ENCODE measurements at places on chromosomes 5 and 9. TPM values are rescaled to one million over a fixed set of nuclear protein-coding genes. Genes with fewer than 3 reads are reported as not detected.

GRCh38 chr5:2204366-2205184 lies 321.9 kb upstream of the IRX4 start:
- no peaks in the 10 kb centered on the region for H3K36me3 ChIP-seq
- H3K27me3 ChIP-seq: no peaks in the 10 kb centered on the region
- DNase-seq: no peak
- no peaks in the 10 kb centered on the region for H3K4me1 ChIP-seq
- H3K4me3 ChIP-seq: no peak overlapping the region
- no peak overlapping the region for H3K27ac ChIP-seq

DNA sequence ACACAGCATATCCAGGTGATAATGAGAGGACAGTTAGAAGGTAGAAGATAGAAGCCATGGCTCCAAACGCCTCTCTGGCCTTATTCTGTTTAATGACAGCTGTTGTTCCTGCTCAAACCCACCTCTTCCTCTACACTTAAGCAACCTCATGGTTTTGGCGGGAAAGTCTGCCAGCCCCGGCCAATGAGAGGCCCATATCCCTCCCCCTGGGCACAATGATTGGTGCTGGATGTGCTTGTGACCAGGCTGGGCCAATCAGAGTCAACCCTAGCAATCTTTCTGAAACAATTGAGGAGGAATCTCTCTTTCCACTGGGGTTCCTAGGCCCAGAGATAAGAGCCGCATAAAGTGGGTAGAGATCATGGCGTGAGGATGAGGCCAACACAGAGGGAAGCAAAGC lies 4.8 kb upstream of the GFI1B start:
- H3K4me1 ChIP-seq: no peaks in the 10 kb centered on the region
- no peak for DNase-seq
- H3K27me3 ChIP-seq: peaks cover 12% of the 10 kb centered on the region

The DIAPH1 gene
- total RNA-seq: 103 TPM

- no peak overlapping the region for H3K27ac ChIP-seq
- peaks cover 24% of the 10 kb centered on the region for H3K27me3 ChIP-seq
- H3K4me1 ChIP-seq: no peaks in the 10 kb centered on the region
- H3K4me3 ChIP-seq: no peak overlapping the region
- H3K36me3 ChIP-seq: no peaks in the 10 kb centered on the region
These were observed 28.0 kb downstream of the LCP2 start for GRCh38 chr5:170269579-170269978.

GRCh38 chr9:110752766-110753165 lies 84.2 kb downstream of the MUSK start:
- DNase-seq: peak; percentile 89
- H3K4me1 ChIP-seq: peaks cover 24% of the 10 kb centered on the region
- H3K36me3 ChIP-seq: no peaks in the 10 kb centered on the region
- no peaks in the 10 kb centered on the region for H3K27me3 ChIP-seq

The CBY3 gene
- not detected for total RNA-seq

DNA sequence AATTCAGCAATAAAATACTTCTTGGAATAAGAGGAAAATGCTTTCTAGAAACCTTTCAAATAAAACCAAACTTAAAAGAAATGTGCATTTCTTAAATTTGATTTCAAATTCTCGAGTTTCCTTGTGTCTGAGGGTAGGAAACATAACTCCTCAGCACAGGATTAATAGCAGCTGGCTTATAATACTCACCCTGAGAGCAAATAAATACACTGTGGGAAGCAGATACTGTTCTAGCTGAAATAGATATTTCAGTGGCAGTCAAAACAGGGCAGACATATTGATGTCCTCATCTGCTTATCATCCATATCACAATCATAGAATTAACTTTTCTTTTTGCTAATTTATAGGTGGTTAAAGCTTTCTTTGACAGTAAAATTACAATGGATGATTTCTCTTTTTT lies 24.1 kb upstream of the FEM1C start:
- no peak for DNase-seq
- no peak overlapping the region for H3K27ac ChIP-seq
- H3K4me1 ChIP-seq: peaks cover 9% of the 10 kb centered on the region

The TXNDC15 gene
- total RNA-seq: 68.6 TPM

The ZBTB26 gene
- 5.0 TPM for total RNA-seq

- H3K27me3 ChIP-seq: no peaks in the 10 kb centered on the region
- no peak overlapping the region for H3K4me3 ChIP-seq
- no peaks in the 10 kb centered on the region for H3K4me1 ChIP-seq
- no peak overlapping the region for H3K27ac ChIP-seq
- no peak for DNase-seq
These were observed 101.6 kb upstream of the FSD1L start for GRCh38 chr9:105346273-105346672.

The ZNF454 gene
- 0.55 TPM for total RNA-seq

GRCh38 chr5:40841068-40841805 lies at the start of gene CARD6:
Gene CARD6 (plus strand): TSS chr5:40841367. CDS start chr5:40841383, 16 bp downstream.
- DNase-seq: peak; percentile 89
- H3K4me3 ChIP-seq: peak within 1 kb of the TSS; percentile 87
- H3K27ac ChIP-seq: peak within 1 kb of the TSS; percentile 95
- H3K4me1 ChIP-seq: peaks cover 18% of the 10 kb centered on the region

DNA sequence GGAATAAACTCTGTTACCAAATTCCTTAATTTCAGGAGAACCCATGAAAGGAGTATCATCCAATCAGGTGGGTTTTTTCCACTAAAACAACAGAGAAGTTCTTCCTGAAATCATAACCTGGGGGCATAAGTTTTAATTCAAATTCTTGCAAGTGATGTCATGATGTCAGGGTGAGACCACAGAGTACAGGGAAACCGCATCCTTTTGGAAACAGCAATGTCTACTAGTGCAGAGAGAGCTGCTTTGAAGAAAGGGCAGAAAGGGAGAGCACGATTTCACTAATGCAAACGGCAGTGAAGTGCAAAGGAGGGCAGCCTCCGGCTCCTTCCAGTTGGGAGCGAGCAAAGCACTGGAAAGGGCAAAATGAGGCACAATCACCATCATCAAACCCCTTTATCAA lies 20.6 kb upstream of the CMBL start:
- H3K27ac ChIP-seq: no peak overlapping the region
- H3K4me3 ChIP-seq: no peak overlapping the region
- peaks cover 11% of the 10 kb centered on the region for H3K27me3 ChIP-seq

The CCNO gene
- total RNA-seq: 0.88 TPM

The TXNDC8 gene
- total RNA-seq: not detected

The ESM1 gene
- 577 TPM for total RNA-seq

The CDC20B gene
- 0.14 TPM for total RNA-seq

- no peaks in the 10 kb centered on the region for H3K36me3 ChIP-seq
- H3K27ac ChIP-seq: no peak within 1 kb of the TSS
- DNase-seq: no peak
- H3K27me3 ChIP-seq: peaks cover 16% of the 10 kb centered on the region
- no peak within 1 kb of the TSS for H3K4me3 ChIP-seq
These were observed at the start of gene PLCXD3 for GRCh38 chr5:41510176-41510831. Gene PLCXD3 (minus strand): TSS chr5:41510601. CDS start chr5:41510526, 75 bp downstream.

The AQP7 gene
- total RNA-seq: 3.7 TPM

GRCh38 chr5:155434267-155434666 lies 420.7 kb downstream of the KIF4B start:
- no peaks in the 10 kb centered on the region for H3K36me3 ChIP-seq
- no peaks in the 10 kb centered on the region for H3K4me1 ChIP-seq
- H3K4me3 ChIP-seq: no peak overlapping the region
- no peaks in the 10 kb centered on the region for H3K27me3 ChIP-seq

- H3K27ac ChIP-seq: no peak overlapping the region
- H3K4me3 ChIP-seq: no peak overlapping the region
- H3K36me3 ChIP-seq: no peaks in the 10 kb centered on the region
- no peaks in the 10 kb centered on the region for H3K27me3 ChIP-seq
These were observed 88.5 kb upstream of the TXNDC8 start for GRCh38 chr9:110426052-110426709.

- H3K36me3 ChIP-seq: no peaks in the 10 kb centered on the region
- no peaks in the 10 kb centered on the region for H3K27me3 ChIP-seq
- no peak overlapping the region for H3K4me3 ChIP-seq
- H3K27ac ChIP-seq: no peak overlapping the region
- DNase-seq: no peak
- no peaks in the 10 kb centered on the region for H3K4me1 ChIP-seq
These were observed 2.4 kb upstream of the OMD start for GRCh38 chr9:92426501-92427145.

DNA sequence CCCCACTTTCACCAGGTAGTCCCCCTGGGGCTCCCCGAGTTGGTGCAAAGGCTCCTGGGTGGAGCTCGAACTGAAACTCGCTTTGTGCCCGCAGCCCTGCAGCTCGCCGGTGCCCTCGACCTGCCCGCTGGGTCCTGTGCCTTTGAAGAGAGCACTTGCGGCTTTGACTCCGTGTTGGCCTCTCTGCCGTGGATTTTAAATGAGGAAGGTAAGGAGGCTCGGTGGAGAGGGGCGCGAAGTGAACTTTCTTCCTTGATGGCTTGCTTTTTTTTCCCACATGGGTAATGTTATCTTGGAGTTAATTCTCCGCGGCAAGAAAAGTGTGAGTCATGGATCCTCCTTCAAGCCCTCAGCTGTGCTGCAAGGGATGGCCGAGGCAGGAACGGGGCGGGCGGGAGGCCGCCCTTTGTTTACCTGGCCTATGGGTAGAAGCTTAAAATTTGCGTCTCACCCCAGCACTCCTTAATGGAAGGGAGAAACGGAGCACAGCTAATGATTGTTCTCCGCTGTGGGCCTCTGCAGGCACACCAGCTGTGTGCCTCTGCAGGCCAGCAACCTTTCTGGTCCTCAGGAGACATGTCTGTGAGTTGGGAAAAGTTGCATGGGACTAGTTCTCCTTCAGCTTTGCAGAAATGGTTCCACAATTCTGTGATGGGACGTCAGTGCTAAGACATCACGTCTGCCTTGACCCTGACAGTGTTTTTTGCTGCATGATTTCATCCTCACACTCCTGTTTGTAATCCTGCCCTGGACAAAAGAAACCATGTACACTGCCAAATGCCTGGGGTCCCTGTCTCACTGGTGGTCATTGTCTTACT lies 1.1 kb downstream of the MAMDC2 start:
- no peaks in the 10 kb centered on the region for H3K27me3 ChIP-seq
- no peaks in the 10 kb centered on the region for H3K36me3 ChIP-seq
- DNase-seq: peak; percentile 57
- no peak overlapping the region for H3K27ac ChIP-seq
- H3K4me1 ChIP-seq: peaks cover 8% of the 10 kb centered on the region

- peaks cover 27% of the 10 kb centered on the region for H3K4me1 ChIP-seq
- H3K27me3 ChIP-seq: no peaks in the 10 kb centered on the region
- DNase-seq: peak; percentile 28
- no peak overlapping the region for H3K4me3 ChIP-seq
- H3K27ac ChIP-seq: no peak overlapping the region
These were observed 94.7 kb upstream of the ANKRD55 start for GRCh38 chr5:56327809-56328208.

GRCh38 chr5:136886608-136887007 lies 521.3 kb upstream of the TRPC7 start:
- H3K36me3 ChIP-seq: no peaks in the 10 kb centered on the region
- no peak overlapping the region for H3K4me3 ChIP-seq

The GRIN3A gene
- total RNA-seq: not detected

The CDKN2B gene
- 2.3 TPM for total RNA-seq

DNA sequence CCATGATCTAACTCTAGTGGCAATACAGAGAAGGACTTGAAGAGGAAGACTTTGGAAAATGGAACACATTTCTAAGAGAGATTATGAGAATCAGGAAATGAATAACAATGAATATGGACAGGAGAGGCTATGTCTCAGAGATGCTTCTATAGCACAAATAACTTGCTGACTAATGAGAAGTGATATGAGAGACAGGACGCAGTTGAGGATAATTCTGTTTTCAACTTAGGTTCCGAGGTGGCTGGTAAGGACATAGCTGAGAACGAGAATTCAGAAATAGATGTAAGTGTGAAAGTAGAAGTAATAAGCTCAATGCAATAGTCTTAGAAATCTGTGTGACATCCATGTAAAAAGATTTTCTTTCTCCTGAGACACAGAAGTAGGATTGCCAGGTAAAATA lies 358.1 kb upstream of the GRAMD2B start:
- no peak for DNase-seq
- H3K36me3 ChIP-seq: no peaks in the 10 kb centered on the region
- H3K27ac ChIP-seq: no peak overlapping the region
- H3K4me3 ChIP-seq: no peak overlapping the region

The SLCO6A1 gene
- not detected for total RNA-seq

GRCh38 chr5:66974256-66974655 lies 222.3 kb downstream of the CD180 start:
- no peaks in the 10 kb centered on the region for H3K4me1 ChIP-seq
- peaks cover 2% of the 10 kb centered on the region for H3K36me3 ChIP-seq
- H3K27me3 ChIP-seq: no peaks in the 10 kb centered on the region
- DNase-seq: no peak

DNA sequence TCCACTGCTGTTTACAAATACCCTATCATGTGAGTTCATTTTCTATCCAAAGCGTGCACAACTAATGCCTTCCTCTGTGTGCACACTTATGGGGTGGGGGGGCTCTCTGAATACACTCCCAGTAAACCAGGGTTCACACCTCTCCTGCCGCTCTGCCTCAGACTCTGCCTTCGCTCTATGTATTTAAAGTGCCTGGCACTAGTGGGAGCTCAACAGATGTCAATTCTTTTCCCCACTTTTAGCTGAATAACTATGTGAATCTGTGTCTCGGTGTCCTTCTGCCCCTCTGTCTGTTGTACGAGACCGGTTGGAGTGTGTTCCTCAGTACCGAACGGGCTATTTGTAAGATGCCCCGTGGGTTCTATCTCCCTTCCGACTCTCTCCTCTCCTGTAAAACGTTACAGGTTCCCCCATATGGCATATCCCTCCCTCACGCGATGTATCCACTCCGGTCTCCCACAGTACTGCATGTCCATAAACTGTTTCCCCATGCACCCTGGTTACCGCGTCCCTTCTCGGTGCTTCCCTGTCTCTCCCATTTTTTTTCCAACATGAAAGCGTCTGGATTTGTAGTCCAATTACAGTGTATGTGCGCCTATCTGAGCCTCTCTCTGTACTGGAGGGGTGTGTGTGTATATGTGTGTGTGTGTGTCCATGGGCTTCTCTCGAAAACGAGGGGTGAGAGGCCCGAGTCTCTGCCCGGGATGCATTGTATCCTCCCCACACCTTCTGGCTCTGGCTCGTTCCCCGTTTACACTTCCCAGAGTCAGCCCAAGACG lies 1.6 kb downstream of the ELL2 start:
- peak overlapping the region; percentile 88 for H3K27ac ChIP-seq
- DNase-seq: peak; percentile 69
- H3K27me3 ChIP-seq: no peaks in the 10 kb centered on the region
- H3K4me3 ChIP-seq: peak overlapping the region; percentile 79

GRCh38 chr9:99735041-99735440 lies 86.6 kb upstream of the NR4A3 start:
- DNase-seq: no peak
- H3K4me3 ChIP-seq: no peak overlapping the region
- no peaks in the 10 kb centered on the region for H3K27me3 ChIP-seq
- no peak overlapping the region for H3K27ac ChIP-seq
- H3K36me3 ChIP-seq: no peaks in the 10 kb centered on the region

DNA sequence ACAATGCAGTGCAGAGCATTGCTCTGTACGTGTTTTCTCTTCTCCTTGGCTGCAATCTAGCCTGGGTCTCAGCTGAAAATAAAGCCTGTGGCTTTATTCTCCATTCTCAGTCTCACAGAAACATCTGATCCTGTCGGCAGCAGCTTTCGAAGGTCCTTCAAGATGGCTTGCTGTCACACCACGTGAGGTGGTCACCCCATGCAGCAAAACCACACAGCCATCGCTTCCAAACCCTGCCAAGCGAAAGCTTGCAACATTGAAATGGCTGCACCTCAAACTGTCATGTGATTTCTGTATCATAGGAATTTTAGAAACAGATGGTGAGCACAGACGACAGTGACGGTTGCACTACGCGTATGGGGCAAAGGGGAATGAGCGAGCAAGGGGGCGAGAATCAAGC lies 98.5 kb upstream of the SMARCA2 start:
- H3K4me3 ChIP-seq: no peak overlapping the region
- H3K27me3 ChIP-seq: no peaks in the 10 kb centered on the region
- H3K4me1 ChIP-seq: no peaks in the 10 kb centered on the region
- no peak for DNase-seq

- H3K36me3 ChIP-seq: no peaks in the 10 kb centered on the region
- no peak overlapping the region for H3K4me3 ChIP-seq
- no peak overlapping the region for H3K27ac ChIP-seq
These were observed 99.1 kb downstream of the ENC1 start for GRCh38 chr5:74541381-74541781.

All from endothelial cell of umbilical vein (primary cell).